ENCODE measurements at places on chromosomes 11 and 22. TPM values are rescaled to one million over a fixed set of nuclear protein-coding genes. Genes with fewer than 3 reads are reported as not detected.

DNA sequence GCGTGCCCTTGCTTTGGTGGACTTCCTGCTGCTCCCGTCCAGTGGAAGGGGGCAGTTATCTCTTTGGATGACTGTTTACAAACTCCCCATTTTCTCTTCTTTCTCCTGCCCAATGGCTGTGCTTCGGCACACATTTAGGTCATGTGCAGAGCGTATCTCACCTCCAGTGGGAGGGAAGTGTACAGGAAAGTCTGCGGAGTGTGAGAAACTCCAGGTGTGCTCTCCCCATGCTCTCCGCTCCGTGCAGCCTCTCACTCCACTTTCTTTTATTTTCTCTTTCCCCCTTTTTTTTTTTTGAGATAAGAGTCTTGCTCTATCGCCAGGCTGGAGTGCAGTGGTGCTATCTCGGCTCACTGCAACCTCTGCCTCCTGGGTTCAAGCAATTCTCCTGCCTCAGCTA lies 11.9 kb upstream of the TEF start:
- no peak for DNase-seq
- H3K4me3 ChIP-seq = no peak overlapping the region
- H3K4me1 ChIP-seq = peaks cover 5% of the 10 kb centered on the region
- no peaks in the 10 kb centered on the region for H3K27me3 ChIP-seq
- H3K36me3 ChIP-seq = no peaks in the 10 kb centered on the region

GRCh38 chr11:80473562-80473961 lies 1032.7 kb upstream of the TENM4 start:
- H3K4me3 ChIP-seq = no peak overlapping the region
- H3K27ac ChIP-seq = no peak overlapping the region
- H3K27me3 ChIP-seq = no peaks in the 10 kb centered on the region
- no peaks in the 10 kb centered on the region for H3K36me3 ChIP-seq

DNA sequence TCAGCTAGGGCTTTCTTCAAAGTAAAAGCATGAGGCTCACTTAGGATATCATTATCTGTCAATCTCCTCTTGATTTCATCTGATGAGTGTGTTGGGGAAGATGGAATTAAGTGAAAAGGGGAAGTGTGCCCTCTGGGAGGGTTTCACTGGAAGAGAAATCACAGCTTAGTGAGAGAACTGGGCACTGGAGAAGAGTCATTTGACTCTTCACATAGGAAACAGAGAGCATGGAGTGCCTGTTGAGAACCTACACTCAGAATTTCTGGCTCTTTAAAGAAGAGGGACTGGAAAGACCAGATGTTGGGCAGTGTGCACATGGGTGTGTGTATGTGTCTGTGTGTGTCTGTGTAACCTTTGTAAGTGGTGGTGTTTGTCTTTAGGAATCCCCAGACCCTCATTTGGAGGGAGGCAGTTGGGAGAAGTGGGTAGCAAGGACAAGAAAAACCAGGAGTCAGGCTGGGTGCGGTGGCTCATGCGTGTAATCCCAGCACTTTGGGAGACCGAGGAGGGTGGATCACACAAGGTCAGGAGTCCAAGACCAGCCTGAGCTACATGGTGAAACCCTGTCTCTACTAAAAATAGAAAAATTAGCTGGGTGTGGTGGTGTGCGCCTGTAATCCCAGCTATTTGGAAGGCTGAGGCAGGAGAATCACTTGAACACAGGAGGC lies 10.0 kb downstream of the STX3 start:
- no peak overlapping the region for H3K4me3 ChIP-seq
- no peaks in the 10 kb centered on the region for H3K36me3 ChIP-seq
- no peaks in the 10 kb centered on the region for H3K27me3 ChIP-seq
- DNase-seq = peak; percentile 45

OR51B2 gene
- polyA plus RNA-seq = not detected

DNA sequence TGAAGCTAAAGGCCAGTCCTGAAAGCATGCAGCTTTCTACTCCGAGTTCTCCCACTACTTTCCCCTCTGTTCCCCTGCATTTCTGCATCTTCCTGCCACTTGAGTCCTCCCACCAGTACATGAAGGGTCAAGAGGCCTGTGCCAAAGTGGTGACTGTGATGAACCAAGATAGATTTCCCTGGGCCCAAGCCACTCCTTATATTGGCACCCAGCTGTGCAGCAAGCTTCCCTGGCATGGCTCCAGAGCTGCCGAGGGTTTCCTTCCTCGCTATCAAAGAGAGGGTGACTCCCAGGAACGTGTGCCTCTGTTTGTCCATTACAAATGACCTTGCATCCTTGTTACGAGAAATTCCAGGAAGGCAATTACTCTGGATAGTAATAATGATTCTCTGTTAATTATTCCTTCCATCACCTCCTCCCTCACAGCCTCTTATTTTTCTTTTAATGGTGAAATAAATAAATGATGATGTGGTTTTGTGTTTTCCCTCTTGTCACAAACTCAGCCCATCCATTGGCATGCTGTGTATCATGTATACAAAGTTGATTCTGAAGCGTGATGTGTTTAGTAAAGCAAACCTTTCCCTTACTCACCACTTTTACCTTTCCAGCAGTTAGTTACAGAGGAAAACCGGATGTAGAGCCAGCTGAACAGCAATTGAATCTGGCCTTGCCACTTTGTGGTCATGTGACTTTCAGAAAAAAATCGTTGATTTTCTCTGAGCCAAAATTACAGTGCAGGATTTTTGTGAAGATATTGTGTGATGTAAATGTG lies 8.3 kb downstream of the SRSF8 start:
- peak overlapping the region; percentile 52 for H3K27ac ChIP-seq
- H3K27me3 ChIP-seq = no peaks in the 10 kb centered on the region
- DNase-seq = peak; percentile 85
- H3K4me3 ChIP-seq = no peak overlapping the region
- no peaks in the 10 kb centered on the region for H3K36me3 ChIP-seq

DNA sequence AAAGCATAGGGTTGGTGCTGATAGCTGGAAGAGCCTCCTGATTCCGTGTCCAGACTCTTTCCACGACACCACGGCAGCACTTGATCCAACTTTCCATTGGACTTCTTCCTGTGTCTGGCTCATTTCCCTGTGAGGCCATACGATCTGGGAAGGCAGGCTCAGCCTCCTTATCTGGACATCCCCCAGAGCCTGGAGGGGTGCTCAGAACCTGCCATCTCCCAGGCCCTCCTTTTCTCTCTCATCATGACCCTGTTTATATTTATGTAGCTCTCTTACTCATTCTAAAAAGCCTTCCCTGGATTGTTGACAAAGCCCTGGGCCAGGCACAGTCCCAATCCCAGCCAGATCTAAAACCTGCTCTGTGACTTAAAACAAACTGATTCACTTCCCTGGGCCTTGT lies 7.8 kb upstream of the BCL9L start:
- no peak overlapping the region for H3K27ac ChIP-seq
- H3K4me3 ChIP-seq = no peak overlapping the region
- H3K27me3 ChIP-seq = no peaks in the 10 kb centered on the region
- peaks cover 9% of the 10 kb centered on the region for H3K4me1 ChIP-seq
- DNase-seq = no peak

DNA sequence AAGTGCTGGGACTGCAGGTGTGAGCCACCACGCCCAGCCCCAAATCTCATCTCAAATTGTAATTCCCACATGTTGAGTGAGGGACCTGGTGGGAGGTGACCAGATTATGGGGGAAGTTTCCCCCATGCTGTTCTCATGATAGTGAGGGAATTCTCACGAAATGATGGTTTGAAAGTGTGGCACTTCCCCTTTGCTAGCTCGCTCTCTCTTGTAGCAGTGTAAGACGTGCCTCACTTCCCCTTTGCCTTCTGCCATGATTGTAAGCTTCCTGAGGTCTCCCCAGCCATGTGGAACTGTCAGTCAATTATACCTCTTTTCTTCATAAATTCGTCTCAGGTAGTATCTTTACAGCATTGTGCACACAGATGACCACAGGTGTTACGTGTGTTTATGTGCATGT lies 357.8 kb downstream of the CADM1 start:
- DNase-seq = no peak
- H3K27me3 ChIP-seq = no peaks in the 10 kb centered on the region
- no peaks in the 10 kb centered on the region for H3K4me1 ChIP-seq

EWSR1 gene
- 269 TPM for polyA plus RNA-seq

DNA sequence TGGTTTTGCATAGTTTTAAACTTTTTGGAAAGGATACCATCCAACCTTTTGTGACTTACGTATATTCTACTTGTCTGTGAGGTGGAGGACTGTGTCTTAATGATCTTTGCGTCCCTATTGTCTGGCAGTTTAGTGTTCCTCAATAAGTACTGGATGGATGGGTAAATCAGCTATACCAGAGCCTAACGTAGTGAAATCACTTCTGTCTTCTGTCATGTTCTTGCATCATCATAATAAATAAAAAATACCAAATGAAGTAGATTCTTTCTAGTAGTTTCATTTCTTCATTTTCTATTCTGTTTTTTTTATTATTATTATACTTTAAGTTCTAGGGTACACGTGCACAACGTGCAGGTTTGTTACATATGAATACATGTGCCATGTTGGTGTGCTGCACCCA lies 66.4 kb downstream of the ACER3 start:
- no peaks in the 10 kb centered on the region for H3K27me3 ChIP-seq
- no peaks in the 10 kb centered on the region for H3K36me3 ChIP-seq
- no peak overlapping the region for H3K27ac ChIP-seq
- no peaks in the 10 kb centered on the region for H3K4me1 ChIP-seq
- no peak overlapping the region for H3K4me3 ChIP-seq
